ENCODE measurements at places on chromosomes 12 and 14.

GRCh38 chr12:80068173-80068572 lies 31.2 kb upstream of the OTOGL start:
- DNase-seq, result no peak

GRCh38 chr12:112303799-112304198 lies 78.4 kb downstream of the HECTD4 start:
- no peak for DNase-seq

- DNase-seq, result no peak
Measured at GRCh38 chr14:103659631-103660030, 30.6 kb downstream of the KLC1 start.

GRCh38 chr12:131461096-131461495 lies 249.8 kb upstream of the SFSWAP start:
- no peak for DNase-seq

DNA sequence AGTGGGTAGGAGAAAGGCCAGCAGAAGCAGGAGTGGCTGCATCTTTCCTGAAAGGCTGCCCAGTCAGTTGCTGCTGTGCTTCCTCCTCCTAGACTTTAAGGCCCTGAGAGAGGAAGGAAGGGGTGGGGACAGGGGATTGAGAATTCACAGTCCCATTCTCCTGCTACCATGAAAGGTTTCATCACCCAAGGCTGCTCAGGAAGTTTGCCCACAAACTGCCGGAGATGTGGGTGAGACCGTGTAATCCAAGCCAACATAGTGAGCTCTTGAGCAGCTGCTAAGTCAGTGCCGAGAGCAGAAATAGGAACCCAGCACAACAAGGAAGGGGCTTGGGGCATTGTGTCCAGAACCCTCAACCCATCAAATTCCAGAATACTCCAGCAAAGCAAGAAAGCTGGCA lies at the start of gene CTSG:
TSS of gene CTSG (minus strand) at position 69 of the 400 bp plus-strand sequence. CDS start at position 42, 27 bp downstream.
- no peak for DNase-seq

DNA sequence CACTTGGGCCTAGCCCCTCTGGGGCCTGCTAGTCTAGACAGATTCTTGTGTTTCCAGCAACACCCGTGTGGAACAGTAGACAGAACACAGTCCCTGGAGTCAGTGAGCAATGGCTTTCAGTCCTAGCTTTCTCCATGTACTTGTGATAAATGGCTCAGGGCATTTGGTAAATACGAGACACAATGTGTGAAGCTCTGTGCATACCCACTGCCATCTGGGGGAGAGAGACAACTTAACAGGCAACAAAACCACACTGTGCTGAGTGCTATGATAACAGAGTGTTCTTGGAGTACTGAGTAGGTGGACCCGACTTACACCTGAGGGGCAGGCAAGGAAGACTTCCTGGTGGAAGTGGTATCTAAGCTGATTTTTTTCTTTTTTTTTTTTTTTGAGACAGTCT lies 86.3 kb upstream of the TBX3 start:
- DNase-seq, result no peak

DNA sequence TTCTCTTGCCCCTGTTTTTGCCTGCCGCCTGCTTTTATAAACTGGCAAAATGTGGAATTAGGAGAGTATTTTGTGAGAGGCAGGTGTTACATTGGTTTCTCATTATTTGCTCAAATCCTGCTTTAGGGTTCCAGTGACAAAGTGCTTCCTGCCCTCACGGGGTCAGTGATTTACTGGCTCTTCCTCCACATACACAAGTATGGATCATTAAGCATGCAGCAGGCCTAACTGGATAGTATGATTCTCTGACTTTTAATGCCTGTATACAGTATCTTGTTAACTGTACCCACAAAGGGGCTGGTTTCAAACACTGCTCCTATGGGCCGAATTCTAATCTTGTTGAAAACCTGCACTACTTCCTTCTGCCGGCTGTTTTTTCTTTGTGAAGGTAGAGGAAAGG lies 63.2 kb downstream of the PTCSC3 start:
- peak; percentile 44 for DNase-seq

DNA sequence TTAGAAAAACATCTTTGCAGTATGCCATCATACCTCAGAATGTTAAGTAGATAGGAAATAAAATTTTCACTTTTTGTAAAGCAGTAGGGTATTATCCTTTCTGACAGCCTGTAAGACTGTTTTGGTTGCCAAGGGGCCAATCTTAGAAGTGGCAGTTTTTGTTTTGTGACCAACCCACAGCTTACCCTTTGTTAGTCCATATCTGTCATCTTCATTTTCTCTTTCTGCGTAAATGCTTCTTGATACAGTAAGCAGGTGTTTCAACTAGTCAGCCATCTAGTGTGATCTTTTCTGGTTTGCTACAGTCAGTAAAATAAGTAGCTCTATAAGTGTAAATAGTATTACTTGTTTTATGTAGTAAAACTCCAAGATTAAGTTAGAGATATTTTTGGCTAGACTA lies 8.8 kb downstream of the PPM1A start:
- no peak for DNase-seq

DNA sequence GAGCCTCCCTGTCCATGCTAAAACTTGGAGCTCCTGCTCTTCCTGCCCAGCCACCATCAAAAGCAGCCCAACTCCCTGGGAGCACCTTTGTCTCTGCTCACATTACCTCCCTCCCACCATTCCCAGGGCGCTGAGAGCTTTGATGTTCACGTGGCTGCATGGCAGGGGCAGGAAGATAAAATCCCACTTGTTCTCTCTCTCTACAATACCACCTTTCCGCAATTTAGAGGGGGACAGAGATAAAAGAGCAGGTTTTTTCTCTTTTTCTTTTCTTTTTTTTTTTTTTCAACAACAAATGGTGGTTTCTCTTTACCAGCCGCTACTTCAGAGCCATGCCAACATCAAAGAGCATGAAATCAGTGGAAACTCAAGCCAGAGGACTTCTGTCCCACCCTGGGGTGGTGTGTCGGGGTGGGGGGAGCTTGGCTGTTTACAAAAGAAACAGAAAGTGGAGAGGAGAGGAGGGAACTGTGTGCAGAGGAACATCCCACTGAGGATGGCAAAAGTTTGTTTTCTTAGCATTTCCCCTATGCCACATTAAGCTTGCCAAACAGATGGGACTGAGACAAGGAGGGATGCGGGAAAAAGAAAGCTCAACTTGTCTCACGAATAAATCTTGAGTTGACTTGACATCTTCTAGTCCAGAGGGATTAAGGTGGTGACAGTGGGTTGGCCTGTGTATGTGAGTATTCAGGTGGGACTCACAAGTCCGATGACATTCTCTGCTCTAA lies 103.7 kb upstream of the NUDT4 start:
- no peak for DNase-seq

DNA sequence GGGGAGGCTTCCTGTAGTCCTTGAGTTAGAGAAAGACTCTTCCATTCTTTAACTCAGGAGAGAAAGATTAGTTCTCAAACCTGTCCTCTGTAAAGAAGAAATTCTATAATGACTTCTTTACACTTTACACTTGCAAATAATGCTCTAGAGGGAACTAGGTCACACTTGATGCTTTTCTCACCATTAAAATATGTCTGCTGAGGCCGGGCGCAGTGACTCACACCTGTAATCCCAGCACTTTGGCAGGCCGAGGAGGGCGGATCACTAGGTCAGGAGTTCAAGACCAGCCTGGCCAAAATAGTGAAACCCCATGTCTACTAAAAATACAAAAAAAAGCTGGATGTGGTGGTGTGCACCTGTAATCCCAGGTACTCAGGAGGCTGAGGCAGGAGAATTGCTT lies 6.3 kb downstream of the NTN4 start:
- DNase-seq, result no peak

- DNase-seq, result no peak
Measured at GRCh38 chr12:22682663-22683062, 57.7 kb downstream of the ETNK1 start.

GRCh38 chr12:64304571-64304970 lies 82.5 kb upstream of the KICS2 start:
- DNase-seq, result no peak

GRCh38 chr12:82880442-82880901 lies 193.8 kb downstream of the TMTC2 start:
- DNase-seq, result no peak

DNA sequence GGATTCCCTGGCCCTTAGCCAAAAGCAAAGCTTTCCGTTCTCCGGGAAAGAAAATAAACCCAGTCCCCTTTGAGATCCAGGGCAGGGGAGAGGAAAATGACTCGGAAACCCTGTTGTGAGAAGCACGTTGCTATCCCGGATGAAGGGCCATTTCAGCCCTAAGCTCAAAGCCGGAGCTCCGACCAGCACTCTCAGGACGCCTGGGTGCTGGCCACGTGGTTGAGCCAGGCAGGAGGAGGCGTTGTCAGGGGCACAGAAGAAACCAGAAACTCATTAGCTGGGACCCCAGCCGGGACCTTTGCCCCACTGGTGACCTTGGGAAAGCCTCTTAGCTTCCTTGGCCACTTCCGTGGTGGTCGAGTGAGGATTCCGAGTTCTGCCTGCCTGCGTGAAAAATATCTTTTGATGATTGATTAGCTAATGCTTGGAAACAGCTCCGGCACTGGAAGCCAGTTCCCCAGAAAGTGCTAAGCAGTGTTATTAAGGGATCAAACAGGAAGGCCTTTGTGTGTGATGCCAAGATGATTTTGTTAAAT lies 57.6 kb upstream of the FZD10 start:
- no peak for DNase-seq

DNA sequence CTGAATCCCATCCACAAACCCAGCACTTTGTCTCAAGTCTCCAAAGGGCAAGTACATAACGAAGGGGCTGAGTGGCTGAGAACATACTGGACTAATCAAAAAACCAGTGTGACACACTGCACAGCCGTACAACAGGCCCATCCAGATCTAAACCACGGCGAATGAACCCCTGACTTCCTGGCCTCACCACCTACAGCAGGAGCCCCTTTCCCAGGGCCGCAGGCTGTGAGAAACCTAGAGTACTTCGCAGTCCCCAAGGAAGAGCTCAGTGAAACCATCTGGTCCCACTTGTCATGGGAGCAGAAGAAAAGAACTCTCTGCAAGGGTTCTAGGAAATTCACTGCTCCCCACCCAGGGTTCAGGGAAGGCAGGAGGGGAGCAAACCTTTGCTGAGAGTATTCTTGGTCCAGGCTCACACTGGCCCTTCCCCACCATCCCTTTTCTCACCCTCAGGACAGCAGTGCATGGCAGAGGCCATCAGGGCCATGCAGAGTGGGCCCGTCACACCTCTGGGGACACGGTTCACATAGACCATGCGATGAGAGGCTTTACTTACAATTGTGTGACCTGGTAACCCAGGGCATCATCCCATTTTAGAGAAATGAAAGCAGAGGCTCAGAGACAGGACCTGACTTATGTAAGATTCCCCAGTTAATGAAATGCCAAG lies 192.8 kb downstream of the BCL11B start:
- DNase-seq, result no peak

- DNase-seq, result no peak
Measured at GRCh38 chr12:6961695-6962284, 8.7 kb downstream of the PHB2 start.

DNA sequence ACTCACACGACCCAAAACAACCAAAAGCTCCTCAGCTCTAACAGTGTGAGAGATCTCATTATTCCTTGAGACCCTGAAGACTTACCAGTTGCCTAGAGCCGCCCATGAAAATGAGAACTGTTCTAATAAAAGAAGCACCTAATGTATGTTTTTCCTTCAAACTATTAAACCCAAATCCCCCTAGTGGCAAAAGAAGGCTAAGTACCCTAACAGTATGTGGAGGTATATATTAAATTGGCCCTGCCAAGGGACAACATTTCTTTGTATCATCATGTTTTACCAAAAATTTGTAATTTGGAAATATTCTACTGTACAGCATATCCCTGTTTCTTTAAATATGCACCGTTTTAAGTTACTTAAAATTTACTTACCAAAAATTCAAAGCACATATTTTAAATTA lies 38.0 kb upstream of the PPFIA2 start:
- no peak for DNase-seq

GRCh38 chr14:58107947-58108552 lies 44.0 kb downstream of the ARMH4 start:
- peak; percentile 37 for DNase-seq

DNA sequence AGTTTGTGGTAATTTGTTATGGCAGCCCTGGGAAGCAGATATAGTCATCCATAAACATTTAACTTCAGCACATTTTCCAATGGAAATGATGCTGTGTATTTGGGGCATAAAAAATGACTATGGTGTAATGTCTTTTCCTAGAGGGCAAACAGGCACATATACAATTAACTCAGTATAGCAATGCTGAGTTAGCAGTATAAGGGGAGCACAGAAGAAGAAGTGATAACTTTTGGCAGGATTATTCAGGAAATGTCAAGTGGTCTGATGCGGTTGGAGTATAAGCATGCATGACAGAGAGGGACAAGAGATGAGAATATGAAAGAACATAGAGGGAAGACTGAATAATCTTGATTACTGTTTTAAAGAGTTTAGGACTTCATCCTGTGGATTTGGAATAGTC lies 55.3 kb upstream of the PRKD1 start:
- no peak for DNase-seq

DNA sequence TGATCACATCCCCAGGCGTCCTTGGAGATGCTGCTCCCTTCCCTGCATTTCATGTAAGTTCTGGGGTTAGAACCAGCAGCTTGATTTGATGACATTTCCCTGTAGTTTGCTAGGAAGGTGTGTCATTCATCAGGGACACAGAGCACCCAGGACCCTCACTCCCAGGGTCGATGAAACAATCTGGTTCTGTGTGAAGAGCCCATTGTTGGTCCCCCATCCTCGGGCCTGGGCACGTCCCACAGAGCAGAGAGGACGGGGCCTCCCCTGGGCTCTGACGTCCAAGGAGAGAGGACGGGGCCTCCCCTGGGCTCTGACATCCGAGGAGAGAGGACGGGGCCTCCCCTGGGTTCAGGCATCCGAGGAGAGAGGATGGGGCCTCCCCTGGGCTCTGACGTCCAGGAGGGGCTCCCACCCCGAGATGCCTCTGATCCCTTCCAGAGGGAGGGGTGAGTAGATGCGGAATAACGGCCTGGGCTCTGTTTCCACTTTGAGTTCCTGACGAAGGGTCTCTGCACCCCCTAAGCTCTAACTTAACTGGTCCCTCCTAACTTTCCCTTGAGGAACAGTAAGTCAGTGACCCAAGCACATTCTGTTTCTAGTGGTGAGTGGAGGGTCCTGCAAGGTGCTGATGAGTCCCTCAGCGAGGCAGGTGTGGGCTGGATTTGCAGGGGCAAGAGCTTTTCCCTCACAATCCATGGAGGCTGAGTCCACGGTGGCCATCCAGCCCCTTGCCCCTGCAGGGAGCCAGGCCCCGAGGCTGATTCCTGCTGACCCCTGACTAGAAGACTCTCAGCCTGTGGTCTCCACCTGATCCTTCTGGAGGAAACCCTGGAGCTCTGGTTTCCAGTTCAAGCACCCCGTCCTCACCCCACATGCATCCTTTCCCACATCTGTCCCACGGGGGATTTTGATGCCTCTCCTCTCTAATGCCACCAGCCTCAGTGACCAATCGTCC lies 35.5 kb upstream of the SFSWAP start:
- no peak for DNase-seq
